Central memory CD8-positive, alpha-beta T cell (primary cell): ENCODE measurements at places on chromosomes 16 and 17.

GRCh38 chr16:82169861-82170845 is at the start of gene MPHOSPH6:
TSS of gene MPHOSPH6 (minus strand) at chr16:82170224. CDS start at chr16:82170175, 49 bp downstream.
- H3K27me3 ChIP-seq = peaks cover 34% of the 10 kb centered on the region
- H3K4me3 ChIP-seq = peak within 1 kb of the TSS; percentile 88
- peaks cover 34% of the 10 kb centered on the region for H3K4me1 ChIP-seq
- peak within 1 kb of the TSS; percentile 86 for H3K27ac ChIP-seq
- DNase-seq = peak; percentile 78

- no peak for DNase-seq
- H3K36me3 ChIP-seq = peaks cover 2% of the 10 kb centered on the region
- no peak overlapping the region for H3K27ac ChIP-seq
- H3K27me3 ChIP-seq = no peaks in the 10 kb centered on the region
- H3K4me3 ChIP-seq = no peak overlapping the region
These were observed 759.0 kb upstream of the SOX9 start for GRCh38 chr17:71361656-71362450.

DNA sequence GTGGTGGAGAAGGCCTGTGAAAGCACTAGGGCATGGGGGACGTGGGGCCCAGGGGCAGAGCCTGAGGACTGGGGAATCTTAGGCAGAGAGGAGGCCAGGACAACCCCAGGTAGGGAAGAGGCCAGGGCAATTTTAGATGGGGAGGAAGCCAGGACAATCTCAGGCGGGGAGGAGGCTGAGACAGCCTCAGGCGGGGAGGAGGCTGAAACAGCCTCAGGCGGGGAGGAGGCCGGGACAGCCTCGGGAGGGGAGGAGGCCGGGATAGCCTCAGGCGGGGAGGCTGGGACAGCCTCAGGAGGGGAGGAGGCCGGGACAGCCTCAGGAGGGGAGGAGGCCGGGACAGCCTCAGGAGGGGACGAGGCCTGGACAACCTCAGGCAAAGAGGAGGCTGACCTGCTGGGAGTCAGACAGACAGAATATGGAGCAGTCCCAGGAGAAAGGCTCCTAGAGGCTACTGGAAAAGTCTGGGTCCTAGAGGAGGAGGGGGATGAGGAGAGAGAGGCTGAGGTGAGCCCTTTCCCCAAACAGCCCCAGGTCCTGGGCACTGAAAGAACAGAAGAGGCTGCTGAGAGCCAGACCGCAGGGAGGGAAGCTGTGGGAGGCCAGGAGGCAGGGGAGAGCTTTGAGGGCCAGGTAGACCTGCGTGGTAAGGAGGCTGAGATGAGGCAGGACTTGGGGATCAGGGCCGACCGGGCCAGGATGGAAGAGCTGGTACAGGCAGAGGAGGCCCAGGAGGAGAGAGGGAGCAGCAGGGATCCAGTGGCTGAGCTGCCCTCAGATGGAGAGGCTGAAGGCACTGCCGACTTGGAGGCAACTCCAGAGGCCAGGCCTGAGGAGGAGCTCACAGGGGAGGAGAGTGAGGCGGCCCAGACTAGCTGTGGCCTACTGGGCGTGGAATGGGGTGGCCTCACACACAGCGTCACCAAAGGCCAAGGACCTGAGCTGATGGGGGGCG is 1.6 kb downstream of the APOBR start:
- H3K27me3 ChIP-seq = no peaks in the 10 kb centered on the region
- peaks cover 57% of the 10 kb centered on the region for H3K4me1 ChIP-seq
- DNase-seq = no peak
- H3K27ac ChIP-seq = peak overlapping the region; percentile 99
- peaks cover 30% of the 10 kb centered on the region for H3K36me3 ChIP-seq

DNA sequence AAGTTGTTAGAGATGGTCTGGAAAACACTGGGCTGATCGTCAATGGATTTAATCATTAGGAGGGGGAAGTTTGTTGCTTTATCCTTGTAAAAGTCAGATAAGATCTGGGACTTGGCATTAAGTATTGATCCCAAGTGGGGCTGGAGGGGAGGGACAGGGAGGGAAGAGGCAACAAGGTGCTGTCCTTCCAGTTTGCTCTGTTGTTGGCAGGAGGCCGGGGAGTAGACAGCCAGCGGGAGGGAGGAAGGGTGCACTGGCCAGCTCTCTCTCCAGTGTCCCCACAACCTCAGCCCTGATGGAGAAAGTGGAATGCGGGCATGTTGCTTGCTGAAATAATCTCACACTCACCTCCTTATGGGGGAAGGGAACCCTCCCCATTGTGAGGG is 210.2 kb downstream of the CCDC182 start:
- no peaks in the 10 kb centered on the region for H3K27me3 ChIP-seq
- DNase-seq = no peak
- H3K27ac ChIP-seq = peak overlapping the region; percentile 49
- peaks cover 32% of the 10 kb centered on the region for H3K4me1 ChIP-seq

- no peak overlapping the region for H3K4me3 ChIP-seq
- no peak for DNase-seq
- no peaks in the 10 kb centered on the region for H3K36me3 ChIP-seq
- no peaks in the 10 kb centered on the region for H3K4me1 ChIP-seq
- H3K27ac ChIP-seq = no peak overlapping the region
These were observed 10.0 kb upstream of the GAA start for GRCh38 chr17:80091376-80091775.

- no peak overlapping the region for H3K27ac ChIP-seq
- H3K27me3 ChIP-seq = no peaks in the 10 kb centered on the region
- peaks cover 24% of the 10 kb centered on the region for H3K36me3 ChIP-seq
These were observed 12.5 kb downstream of the DHODH start for GRCh38 chr16:72021043-72021442.

GRCh38 chr16:84806256-84806889 is 13.4 kb upstream of the CRISPLD2 start:
- H3K4me1 ChIP-seq = no peaks in the 10 kb centered on the region
- H3K36me3 ChIP-seq = peaks cover 2% of the 10 kb centered on the region
- no peak overlapping the region for H3K4me3 ChIP-seq
- H3K27ac ChIP-seq = no peak overlapping the region
- H3K27me3 ChIP-seq = peaks cover 24% of the 10 kb centered on the region
- DNase-seq = no peak

- no peaks in the 10 kb centered on the region for H3K27me3 ChIP-seq
- H3K36me3 ChIP-seq = no peaks in the 10 kb centered on the region
- no peaks in the 10 kb centered on the region for H3K4me1 ChIP-seq
- no peak overlapping the region for H3K4me3 ChIP-seq
- H3K27ac ChIP-seq = no peak overlapping the region
- DNase-seq = no peak
These were observed 594.8 kb upstream of the GOT2 start for GRCh38 chr16:59328961-59329360.

- no peak overlapping the region for H3K4me3 ChIP-seq
- no peak overlapping the region for H3K27ac ChIP-seq
- no peak for DNase-seq
- H3K4me1 ChIP-seq = peaks cover 6% of the 10 kb centered on the region
- H3K36me3 ChIP-seq = peaks cover 2% of the 10 kb centered on the region
These were observed 43.7 kb upstream of the CDRT4 start for GRCh38 chr17:15511142-15511541.

DNA sequence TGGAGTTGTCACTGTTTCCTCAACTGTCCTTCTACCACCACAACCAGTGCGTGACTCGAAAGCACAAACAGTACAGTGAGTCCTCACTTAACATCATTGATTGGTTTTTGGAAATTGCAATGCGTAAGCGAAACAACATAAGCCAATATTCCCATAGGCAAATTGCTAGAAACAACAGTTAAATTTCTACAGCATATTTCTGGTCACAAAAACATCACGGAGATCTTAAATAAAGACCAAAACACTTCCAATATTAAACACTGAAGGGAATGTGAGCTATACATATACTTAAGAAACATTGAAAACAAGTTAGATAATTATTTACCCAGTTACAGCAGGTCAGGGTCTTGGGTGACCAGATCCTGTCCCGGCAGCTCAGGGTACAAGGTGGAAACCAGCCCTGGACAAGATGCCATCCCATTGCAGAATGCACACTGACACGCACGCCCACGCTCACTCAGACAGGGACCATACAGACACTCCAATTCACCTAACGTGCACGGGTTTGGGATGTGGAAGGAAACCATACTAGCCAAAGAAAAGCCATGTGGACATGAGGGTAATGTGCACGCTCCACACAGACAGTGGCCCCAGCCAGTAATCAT is 4.7 kb downstream of the SLC13A5 start:
- H3K4me1 ChIP-seq = peaks cover 9% of the 10 kb centered on the region
- no peaks in the 10 kb centered on the region for H3K36me3 ChIP-seq
- no peak for DNase-seq

DNA sequence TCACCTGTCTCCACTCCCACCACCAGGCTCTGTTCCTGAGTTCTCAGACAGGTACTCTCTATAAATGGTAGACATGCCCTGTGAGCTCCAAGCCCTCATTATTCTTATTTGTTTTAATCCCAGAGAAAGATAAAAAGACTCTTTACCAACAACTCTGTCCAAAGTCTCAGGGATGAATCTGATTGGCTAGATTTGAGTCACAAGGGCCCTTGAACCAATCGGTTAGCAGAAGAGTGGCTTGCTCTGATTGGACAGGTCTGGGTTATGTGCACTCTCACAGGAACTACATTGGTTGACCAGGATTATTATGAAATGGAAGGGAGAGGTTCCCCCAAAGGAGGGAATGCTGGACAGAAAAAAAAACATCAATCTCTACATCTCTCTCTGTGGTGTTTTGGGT is 7.5 kb downstream of the COTL1 start:
- peaks cover 27% of the 10 kb centered on the region for H3K36me3 ChIP-seq
- peak overlapping the region; percentile 88 for H3K27ac ChIP-seq
- H3K4me1 ChIP-seq = peaks cover 89% of the 10 kb centered on the region
- DNase-seq = no peak
- peak overlapping the region; percentile 97 for H3K4me3 ChIP-seq
- H3K27me3 ChIP-seq = no peaks in the 10 kb centered on the region

DNA sequence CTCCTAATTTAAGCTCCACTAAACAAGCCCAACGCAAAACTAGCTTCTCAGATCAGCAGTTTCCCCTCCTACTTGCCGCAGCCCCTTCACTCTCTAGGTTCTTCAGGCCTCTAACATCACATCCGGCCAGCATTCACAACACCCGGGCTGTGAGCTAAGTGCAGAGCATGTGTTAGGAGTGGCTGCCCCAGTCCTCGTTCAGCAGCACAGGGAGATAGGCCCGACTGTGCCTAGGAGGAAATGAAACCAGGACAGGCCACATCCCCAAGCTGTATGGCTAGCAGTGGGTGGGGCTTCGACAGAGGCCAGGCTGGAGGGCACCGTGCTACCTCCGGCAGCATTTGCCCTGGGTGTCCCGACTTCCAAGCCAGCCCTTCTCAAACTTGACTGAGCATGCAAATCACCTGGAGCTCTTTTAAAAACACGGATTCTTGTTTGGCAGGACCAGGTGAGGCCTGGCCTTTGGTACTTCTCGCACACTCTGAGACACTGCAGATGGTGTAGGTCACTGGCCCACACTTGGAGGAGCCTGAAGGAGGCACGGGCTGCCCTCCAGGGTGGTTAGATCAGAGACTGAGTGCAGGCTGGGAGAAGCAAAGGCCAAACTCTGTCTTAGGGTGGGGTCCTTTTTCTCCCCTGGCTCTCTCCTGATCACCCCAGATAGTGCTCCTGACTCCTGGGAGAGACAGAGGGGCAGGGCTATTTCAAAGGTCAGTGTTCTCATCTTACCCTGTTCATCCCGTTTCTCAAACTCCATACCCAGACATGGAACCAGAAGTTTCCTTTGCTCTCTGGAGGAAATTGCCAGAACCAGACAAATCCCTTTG is 202.0 kb downstream of the C16orf78 start:
- no peaks in the 10 kb centered on the region for H3K4me1 ChIP-seq
- H3K36me3 ChIP-seq = no peaks in the 10 kb centered on the region
- no peak for DNase-seq
- H3K27me3 ChIP-seq = peaks cover 9% of the 10 kb centered on the region
- no peak overlapping the region for H3K4me3 ChIP-seq

GRCh38 chr17:7380855-7381683 is at the start of gene TNK1:
TSS of gene TNK1 (plus strand) at chr17:7381089. CDS start at chr17:7382927, 1,838 bp downstream.
- H3K27ac ChIP-seq = no peak within 1 kb of the TSS
- peaks cover 14% of the 10 kb centered on the region for H3K4me1 ChIP-seq

- no peaks in the 10 kb centered on the region for H3K36me3 ChIP-seq
- peaks cover 25% of the 10 kb centered on the region for H3K4me1 ChIP-seq
- H3K27ac ChIP-seq = no peak overlapping the region
- H3K4me3 ChIP-seq = no peak overlapping the region
- no peak for DNase-seq
These were observed 4.0 kb upstream of the WNT3 start for GRCh38 chr17:46822388-46822921.

DNA sequence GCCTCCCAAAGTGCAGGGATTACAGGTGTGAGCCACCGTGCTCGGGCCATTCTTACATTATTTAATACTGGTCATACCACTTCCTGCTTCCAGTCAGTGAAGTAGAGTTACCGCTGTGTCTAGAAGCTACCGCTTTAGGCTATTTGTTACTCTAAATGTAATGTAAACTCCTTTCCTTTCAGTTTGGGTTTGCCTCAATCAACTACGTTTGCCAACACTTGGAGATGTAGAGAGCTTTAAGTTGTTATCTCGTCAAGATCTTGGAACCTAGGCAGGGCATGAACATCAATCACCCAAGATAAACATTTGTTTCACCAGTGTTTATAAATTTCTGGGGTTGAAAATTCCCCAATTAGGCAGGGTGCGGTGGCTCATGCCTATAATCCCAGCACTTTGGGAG is 275.9 kb downstream of the STX8 start:
- DNase-seq = no peak
- H3K27ac ChIP-seq = no peak overlapping the region
- no peak overlapping the region for H3K4me3 ChIP-seq

- no peak for DNase-seq
- peaks cover 11% of the 10 kb centered on the region for H3K36me3 ChIP-seq
- peaks cover 56% of the 10 kb centered on the region for H3K4me1 ChIP-seq
- H3K4me3 ChIP-seq = no peak overlapping the region
These were observed 31.8 kb downstream of the ANKRD11 start for GRCh38 chr16:89458551-89458950.

GRCh38 chr16:15460601-15461000 is 26.2 kb downstream of the BMERB1 start:
- H3K27ac ChIP-seq = no peak overlapping the region
- H3K36me3 ChIP-seq = no peaks in the 10 kb centered on the region
- H3K4me1 ChIP-seq = no peaks in the 10 kb centered on the region
- H3K4me3 ChIP-seq = no peak overlapping the region
- H3K27me3 ChIP-seq = no peaks in the 10 kb centered on the region

GRCh38 chr17:37770631-37771518 is 26.0 kb upstream of the HNF1B start:
- no peak for DNase-seq
- H3K36me3 ChIP-seq = no peaks in the 10 kb centered on the region
- no peak overlapping the region for H3K4me3 ChIP-seq
- H3K27me3 ChIP-seq = peaks cover 14% of the 10 kb centered on the region
- no peak overlapping the region for H3K27ac ChIP-seq

DNA sequence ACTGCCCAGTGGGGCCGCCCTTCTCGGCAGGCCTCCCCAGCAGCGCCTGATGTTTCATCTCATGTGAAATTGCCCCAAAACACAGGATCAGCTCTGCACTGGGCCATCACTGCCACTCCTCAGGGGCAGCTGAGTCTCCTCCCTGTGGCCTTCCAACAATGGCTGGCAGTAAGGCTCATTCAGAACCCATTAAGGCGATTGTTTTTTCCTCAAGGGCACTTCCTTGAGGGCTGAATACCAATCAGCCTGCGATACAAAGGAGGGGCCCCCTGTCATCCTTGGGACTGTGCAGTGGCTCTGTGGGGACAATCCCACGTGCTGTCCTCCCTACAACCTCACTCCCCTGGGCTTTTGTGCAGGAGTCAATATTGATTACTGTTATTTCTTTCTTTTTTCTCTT is 47.5 kb downstream of the XYLT1 start:
- no peak for DNase-seq
- no peak overlapping the region for H3K27ac ChIP-seq
- peaks cover 4% of the 10 kb centered on the region for H3K36me3 ChIP-seq
- H3K4me1 ChIP-seq = peaks cover 32% of the 10 kb centered on the region

- DNase-seq = no peak
- peak overlapping the region; percentile 86 for H3K4me3 ChIP-seq
- H3K27ac ChIP-seq = peak overlapping the region; percentile 61
These were observed 832 bp downstream of the ETV4 start for GRCh38 chr17:43545383-43545632.
